CD4-positive, alpha-beta T cell treated with Interleukin-4 for 4 hours (primary cell): ENCODE measurements at places on chromosomes 4 and X.

DNA sequence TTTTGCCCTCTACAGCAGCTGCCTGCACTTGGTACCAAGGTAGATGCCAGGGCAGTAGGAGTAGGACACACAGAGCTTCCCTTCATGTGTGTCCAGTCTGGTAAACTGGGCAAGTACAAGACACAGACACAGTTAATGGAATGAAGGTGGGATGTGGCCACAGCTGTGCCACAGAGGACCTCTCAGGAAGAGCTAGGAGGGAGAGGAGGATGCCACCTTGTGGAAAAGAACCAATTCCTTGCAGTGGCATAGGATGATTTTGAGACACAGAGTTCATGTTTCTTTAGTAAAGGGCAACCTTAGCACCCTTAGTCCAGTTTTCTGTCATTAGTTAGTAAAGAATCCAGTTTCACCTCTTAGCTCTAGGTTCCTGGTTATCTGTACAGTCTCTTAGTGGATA, 36.3 kb upstream of the TBC1D14 start:
- no peak for DNase-seq

- no peak for DNase-seq
Measured at GRCh38 chr4:124414276-124415040, 298.1 kb downstream of the ANKRD50 start.

DNA sequence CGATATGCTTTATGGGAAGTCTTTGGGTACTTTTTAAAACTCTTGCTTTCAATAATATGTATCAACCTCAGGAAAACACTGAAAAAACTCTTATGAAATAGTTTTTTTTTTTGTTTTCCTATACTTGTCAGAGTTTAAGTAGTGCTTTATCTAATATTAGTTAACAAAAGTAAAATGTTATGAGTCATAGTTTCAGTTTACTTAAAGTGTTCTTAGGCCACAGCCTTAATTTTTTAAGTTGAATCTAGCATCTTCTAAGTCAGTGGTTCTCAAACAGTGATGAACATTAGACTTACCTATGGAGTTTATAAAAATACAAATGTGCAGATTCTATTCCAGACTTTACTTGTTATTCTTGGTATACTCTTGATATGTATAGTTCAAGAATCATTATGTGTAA, 26.3 kb upstream of the ADGRL3 start:
- no peak for DNase-seq

DNA sequence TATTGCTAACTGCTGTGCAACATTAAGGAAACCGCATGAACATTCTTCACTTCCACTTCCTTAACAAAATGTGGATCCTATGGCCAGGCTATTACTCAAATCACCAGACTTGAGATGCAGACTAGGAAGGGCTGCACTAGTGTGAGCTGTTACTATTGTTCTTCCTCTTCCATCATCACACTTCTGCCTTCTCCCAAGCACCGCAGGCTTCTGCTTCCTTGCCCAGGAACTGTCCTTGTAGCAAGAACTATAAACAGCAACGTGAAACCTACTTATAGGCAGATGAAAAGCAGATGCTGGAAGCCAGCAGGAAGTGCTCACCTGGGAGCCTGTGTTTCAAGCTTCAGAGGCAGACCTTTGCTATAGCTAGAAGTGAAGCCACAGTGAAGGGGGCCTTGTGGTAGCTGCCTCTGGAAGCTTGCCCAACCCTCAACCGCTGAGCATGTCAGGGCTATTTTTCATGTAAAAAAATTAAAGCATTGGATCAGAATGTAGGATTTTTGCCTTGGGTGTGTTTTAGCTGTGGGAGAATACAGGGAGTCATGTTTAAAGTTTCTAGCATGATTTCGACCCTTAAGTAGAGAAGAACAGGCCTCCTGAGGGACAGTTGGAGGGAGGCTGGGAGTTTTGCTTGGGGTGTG, 43.9 kb downstream of the CLNK start:
- DNase-seq, result no peak

DNA sequence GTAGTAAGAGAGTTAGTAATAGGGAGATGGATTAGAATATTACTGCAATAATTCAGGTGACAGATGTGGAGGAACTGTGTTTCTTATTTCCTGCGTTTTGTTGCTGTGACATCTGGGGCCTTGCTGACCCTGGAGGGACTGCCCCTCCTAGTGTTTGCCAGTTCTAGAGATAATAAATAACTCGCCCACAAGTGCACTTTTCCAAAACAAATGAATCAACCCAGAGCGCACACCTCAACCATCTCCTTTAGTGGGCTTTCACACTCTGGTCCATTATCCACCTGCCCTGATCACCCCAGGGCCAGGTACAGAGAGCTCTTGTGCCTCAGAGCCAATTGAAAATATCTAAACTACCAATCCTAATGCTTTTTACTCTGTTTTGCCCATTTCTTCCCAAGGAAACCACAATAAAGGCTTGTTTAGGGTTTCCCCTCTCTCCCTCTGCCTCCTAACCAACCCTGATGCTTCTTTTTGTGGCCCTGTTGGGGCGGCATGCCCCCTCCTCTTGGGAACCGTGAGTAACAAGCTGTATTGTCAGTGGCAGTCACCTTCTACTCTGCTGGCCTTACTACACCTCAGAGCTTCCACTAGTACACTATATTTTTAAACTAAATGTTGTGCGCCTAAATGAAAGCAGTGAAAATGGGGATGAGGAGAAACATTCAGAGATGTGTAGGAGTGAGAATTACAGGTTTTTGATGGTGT, 270.5 kb downstream of the TENM3 start:
- DNase-seq, result no peak

- no peak for DNase-seq
Measured at GRCh38 chrX:41184312-41184711, 99.1 kb downstream of the USP9X start.

- no peak for DNase-seq
Measured at GRCh38 chrX:14927401-14927800, 54.2 kb downstream of the MOSPD2 start.
